ENCODE measurements at places on chromosomes 4 and X. TPM values are rescaled to one million over a fixed set of nuclear protein-coding genes. Genes with fewer than 3 reads are reported as not detected.

DNA sequence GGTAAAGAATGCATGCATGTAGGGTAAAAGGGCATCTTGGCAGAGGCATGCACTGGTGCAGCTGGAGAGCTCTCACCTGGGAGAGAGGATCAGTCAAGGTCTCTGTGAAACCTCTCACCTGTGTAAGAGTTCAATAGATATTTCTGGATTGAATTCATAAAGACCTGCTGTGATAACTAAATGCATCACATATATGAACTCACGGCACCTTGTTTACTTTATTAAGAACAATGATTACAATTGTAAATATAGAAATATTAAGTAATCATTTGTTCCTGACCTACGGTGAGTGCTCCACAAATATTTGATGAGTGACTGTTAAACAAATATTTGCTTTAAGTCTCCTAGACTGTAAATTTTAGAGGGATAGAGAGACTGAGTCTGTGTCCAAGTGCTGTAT is 85.9 kb upstream of the PAQR3 start:
- no peak for DNase-seq
- H3K27me3 ChIP-seq, result no peaks in the 10 kb centered on the region
- no peak overlapping the region for H3K27ac ChIP-seq

- H3K27me3 ChIP-seq, result no peaks in the 10 kb centered on the region
- H3K27ac ChIP-seq, result no peak overlapping the region
- H3K36me3 ChIP-seq, result no peaks in the 10 kb centered on the region
- H3K4me3 ChIP-seq, result no peak overlapping the region
- no peak for DNase-seq
These were observed 71.1 kb downstream of the CRMP1 start for GRCh38 chr4:5821665-5822358.

DNA sequence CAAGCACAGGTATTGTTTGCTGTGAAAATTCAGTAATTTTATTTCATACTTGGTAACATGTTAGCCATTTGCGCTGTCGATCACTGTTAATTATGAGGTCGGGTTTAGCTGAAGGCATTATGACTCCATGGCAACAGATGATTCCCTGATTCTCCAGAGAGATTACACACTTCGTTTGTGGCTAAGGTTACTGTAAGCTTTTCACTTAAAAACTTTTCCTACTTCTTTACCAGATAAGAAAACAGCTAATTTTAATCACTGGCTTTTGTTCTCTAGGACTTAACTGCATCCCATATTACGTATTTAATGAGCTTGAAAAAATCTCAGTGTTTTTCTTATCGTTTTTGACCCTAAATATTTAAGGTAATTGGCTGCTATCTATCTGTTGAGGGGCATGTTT is 2.1 kb downstream of the GSTCD start:
- H3K4me1 ChIP-seq, result peaks cover 23% of the 10 kb centered on the region
- H3K36me3 ChIP-seq, result peaks cover 3% of the 10 kb centered on the region
- H3K27ac ChIP-seq, result no peak overlapping the region
- H3K4me3 ChIP-seq, result no peak overlapping the region
- H3K27me3 ChIP-seq, result no peaks in the 10 kb centered on the region

- H3K36me3 ChIP-seq, result no peaks in the 10 kb centered on the region
- no peaks in the 10 kb centered on the region for H3K4me1 ChIP-seq
These were observed 93.3 kb downstream of the SYNPO2 start for GRCh38 chr4:118981839-118982381.

- no peaks in the 10 kb centered on the region for H3K4me1 ChIP-seq
- DNase-seq, result no peak
- no peak overlapping the region for H3K4me3 ChIP-seq
These were observed 2062.4 kb downstream of the ARAP2 start for GRCh38 chr4:34181891-34182290.

- H3K4me3 ChIP-seq, result no peak overlapping the region
- DNase-seq, result no peak
- H3K27me3 ChIP-seq, result no peaks in the 10 kb centered on the region
- no peak overlapping the region for H3K27ac ChIP-seq
These were observed 23.8 kb downstream of the NWD2 start for GRCh38 chr4:37268319-37268718.

DNA sequence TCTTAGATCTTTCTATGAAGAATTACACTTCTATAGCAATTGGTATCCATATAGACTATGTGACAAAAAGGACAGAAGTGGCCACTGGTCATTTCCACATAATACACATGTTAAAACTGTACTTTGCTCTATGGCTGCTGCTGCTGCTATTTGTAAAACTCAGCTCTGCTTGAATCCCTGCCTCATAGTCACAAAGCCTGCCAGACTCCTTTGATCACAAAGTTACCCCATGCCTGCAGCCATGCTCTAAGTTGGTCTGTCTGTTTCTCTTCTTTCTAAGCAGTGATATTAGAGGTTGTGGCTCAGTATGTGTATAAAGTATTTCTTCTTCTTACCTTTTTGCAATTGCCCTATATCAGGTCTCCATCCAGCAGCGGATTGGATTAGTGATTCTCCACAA is 210.9 kb downstream of the GRID2 start:
- H3K27ac ChIP-seq, result no peak overlapping the region
- no peaks in the 10 kb centered on the region for H3K36me3 ChIP-seq
- no peaks in the 10 kb centered on the region for H3K4me1 ChIP-seq

DNA sequence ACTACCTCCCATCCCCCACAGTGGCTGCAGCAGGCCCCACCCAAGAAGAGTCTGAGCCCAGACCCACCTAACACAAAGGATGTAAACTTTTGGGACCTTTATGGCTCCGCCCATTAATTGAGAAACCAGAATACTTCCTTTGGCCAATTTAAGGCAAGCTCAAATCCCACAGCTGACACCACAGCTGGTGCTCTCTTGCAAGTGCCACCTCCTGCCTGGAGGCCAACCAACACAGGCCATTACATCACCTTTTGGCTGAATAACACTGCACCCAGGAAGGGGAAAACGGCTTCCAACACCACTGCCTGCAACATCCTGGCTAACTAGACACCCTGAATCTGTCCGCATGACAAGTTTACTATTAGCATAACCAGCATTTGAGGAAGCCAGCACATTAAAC is 248.8 kb downstream of the PRDM5 start:
- H3K36me3 ChIP-seq, result peaks cover 6% of the 10 kb centered on the region
- H3K27ac ChIP-seq, result no peak overlapping the region
- H3K27me3 ChIP-seq, result peaks cover 25% of the 10 kb centered on the region
- no peak overlapping the region for H3K4me3 ChIP-seq
- H3K4me1 ChIP-seq, result no peaks in the 10 kb centered on the region

DNA sequence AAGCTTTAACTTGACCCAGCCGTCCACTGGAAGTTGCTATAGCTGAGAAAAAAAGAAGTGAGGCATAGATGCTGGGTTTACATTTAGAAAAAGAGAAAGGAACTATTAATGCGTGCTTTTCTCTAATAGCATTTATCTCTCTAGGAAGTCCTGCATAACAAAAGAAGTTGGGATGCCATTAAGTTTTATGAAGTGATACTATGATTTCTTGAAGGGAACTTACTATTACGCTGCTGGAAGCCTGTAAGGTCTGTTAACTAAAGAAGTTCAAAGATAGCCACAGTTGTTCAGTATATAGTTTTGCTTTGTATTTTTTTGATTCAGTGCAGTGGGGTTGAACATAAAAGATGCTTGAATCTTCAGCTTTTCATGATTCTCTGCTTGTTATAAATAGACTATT is 203.4 kb downstream of the CCSER1 start:
- H3K4me1 ChIP-seq, result no peaks in the 10 kb centered on the region
- no peaks in the 10 kb centered on the region for H3K36me3 ChIP-seq
- H3K27me3 ChIP-seq, result no peaks in the 10 kb centered on the region
- H3K27ac ChIP-seq, result no peak overlapping the region

DNA sequence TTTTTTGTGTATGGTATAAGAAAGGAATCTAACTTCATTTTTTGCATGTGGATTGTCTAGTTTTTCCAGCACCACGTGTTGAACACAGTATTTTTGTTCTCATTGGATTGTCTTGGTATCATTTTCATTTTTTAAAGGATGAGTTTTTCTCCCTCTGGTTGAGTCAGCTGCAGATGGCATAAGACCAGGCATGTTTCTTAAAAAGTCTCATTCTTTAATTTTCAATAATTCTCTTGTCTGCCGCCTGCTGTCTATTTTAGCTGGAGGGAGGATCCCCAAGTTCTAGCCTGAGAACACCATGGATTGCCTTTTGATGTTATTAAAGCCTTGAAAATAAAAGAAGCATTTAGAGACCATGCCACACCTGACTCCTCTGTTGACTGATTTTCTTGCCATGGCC is 263.8 kb downstream of the ARHGAP24 start:
- H3K4me1 ChIP-seq, result no peaks in the 10 kb centered on the region
- no peak overlapping the region for H3K4me3 ChIP-seq
- H3K27ac ChIP-seq, result no peak overlapping the region
- H3K36me3 ChIP-seq, result no peaks in the 10 kb centered on the region
- DNase-seq, result no peak

GRCh38 chrX:72309297-72310071 is 3.8 kb upstream of the CITED1 start:
- peaks cover 64% of the 10 kb centered on the region for H3K27me3 ChIP-seq
- no peak for DNase-seq
- H3K36me3 ChIP-seq, result no peaks in the 10 kb centered on the region
- no peak overlapping the region for H3K27ac ChIP-seq
- H3K4me3 ChIP-seq, result no peak overlapping the region
- H3K4me1 ChIP-seq, result peaks cover 20% of the 10 kb centered on the region

- no peaks in the 10 kb centered on the region for H3K36me3 ChIP-seq
- no peaks in the 10 kb centered on the region for H3K4me1 ChIP-seq
- DNase-seq, result no peak
These were observed 481.0 kb downstream of the KCNIP4 start for GRCh38 chr4:21467551-21467950.

DNA sequence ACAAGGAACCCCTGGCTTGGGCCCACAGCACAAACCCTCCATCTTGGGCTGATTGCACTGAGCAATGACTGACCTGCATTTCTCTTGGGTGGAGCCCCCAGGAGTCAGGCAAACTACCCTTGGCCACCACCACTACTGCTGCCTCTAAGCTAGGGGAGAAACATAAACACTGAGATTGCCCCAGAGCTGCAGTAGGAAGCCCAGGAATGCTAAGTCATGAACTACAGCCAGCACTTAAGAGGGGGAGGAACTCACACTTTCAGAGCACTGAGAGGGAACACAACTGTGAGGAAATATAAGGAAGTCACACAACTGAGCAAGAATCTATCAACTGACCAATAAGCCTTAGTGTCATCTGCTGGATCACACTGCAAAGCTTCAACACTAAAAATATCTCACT is 111.6 kb upstream of the PPP3CA start:
- no peak for DNase-seq
- H3K4me3 ChIP-seq, result no peak overlapping the region
- peaks cover 43% of the 10 kb centered on the region for H3K27me3 ChIP-seq
- peaks cover 1% of the 10 kb centered on the region for H3K36me3 ChIP-seq
- no peaks in the 10 kb centered on the region for H3K4me1 ChIP-seq

GRCh38 chr4:21469438-21470300 is 478.9 kb downstream of the KCNIP4 start:
- no peaks in the 10 kb centered on the region for H3K36me3 ChIP-seq
- no peaks in the 10 kb centered on the region for H3K27me3 ChIP-seq
- no peaks in the 10 kb centered on the region for H3K4me1 ChIP-seq
- no peak overlapping the region for H3K27ac ChIP-seq
- no peak for DNase-seq
- no peak overlapping the region for H3K4me3 ChIP-seq

- H3K36me3 ChIP-seq, result no peaks in the 10 kb centered on the region
- peaks cover 5% of the 10 kb centered on the region for H3K4me1 ChIP-seq
- H3K27ac ChIP-seq, result no peak overlapping the region
- H3K4me3 ChIP-seq, result no peak overlapping the region
- no peak for DNase-seq
These were observed 47.2 kb upstream of the RPS6KA3 start for GRCh38 chrX:20313899-20314298.

DNA sequence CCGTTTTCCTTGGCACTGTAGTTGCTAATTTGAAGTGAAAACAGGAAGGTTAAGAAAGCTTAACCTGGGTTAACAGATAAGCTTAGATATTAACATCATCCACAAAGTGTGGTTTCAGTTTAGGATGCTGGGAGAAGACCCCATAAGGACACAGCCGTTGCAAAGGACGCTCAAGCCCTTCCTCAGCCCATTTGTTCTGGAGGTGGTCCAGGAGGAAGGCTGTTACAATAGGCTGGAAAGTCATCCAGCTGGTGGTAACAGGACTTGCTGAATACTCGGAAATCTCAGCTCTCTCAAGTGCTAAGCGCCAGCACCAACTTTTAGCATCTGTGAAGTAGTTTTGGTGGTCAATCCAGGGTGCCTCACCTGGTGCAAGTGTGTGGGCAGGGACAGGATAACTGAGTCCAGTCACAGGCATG is 14.2 kb downstream of the CHST7 start:
- peak overlapping the region; percentile 71 for H3K4me3 ChIP-seq
- H3K4me1 ChIP-seq, result peaks cover 35% of the 10 kb centered on the region
- no peak for DNase-seq
- H3K27me3 ChIP-seq, result peaks cover 6% of the 10 kb centered on the region

DNA sequence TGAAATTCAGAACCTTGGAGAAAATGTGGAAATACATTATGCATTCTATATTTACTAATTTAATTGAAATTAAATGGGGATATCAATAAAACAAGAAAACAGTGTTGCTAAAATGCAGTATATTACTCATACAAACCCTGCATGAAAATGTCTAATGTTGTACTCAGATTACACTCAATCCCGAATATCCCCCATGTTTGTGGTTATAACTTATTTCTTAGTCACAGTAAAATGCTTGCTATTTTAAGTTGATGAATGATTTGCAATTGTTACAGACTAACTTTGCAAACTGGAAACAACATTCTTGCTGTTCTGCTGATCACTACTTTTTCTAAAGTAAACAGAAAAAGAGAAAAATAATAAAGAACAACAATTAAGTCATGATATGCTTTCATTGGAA is 33.1 kb upstream of the ANXA10 start:
- H3K27ac ChIP-seq, result no peak overlapping the region
- no peaks in the 10 kb centered on the region for H3K4me1 ChIP-seq
- H3K36me3 ChIP-seq, result no peaks in the 10 kb centered on the region
- no peak overlapping the region for H3K4me3 ChIP-seq
- H3K27me3 ChIP-seq, result no peaks in the 10 kb centered on the region

DNA sequence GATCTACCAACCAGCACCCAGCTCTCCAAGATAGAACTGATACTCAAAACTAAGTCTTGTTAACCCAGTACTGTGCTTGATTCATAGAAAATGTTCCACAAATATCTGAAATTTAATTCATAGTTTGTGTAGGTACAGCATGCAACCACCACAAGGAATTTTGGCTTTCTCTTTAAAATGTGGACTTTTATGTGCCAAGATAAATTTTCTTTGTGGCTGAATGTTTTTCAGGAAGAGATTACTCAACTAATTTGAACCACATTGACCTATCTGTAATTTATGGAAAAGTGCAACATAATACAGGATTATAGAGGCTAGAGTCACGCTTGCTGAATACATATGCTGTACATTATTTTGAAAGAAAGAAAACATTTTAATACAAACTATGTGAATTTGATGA is 730.8 kb downstream of the IL1RAPL1 start:
- H3K36me3 ChIP-seq, result no peaks in the 10 kb centered on the region
- H3K27ac ChIP-seq, result no peak overlapping the region
- H3K4me1 ChIP-seq, result no peaks in the 10 kb centered on the region
- DNase-seq, result no peak
- no peak overlapping the region for H3K4me3 ChIP-seq

- H3K4me1 ChIP-seq, result peaks cover 6% of the 10 kb centered on the region
- H3K27ac ChIP-seq, result no peak overlapping the region
- peaks cover 32% of the 10 kb centered on the region for H3K27me3 ChIP-seq
- no peak overlapping the region for H3K4me3 ChIP-seq
- no peaks in the 10 kb centered on the region for H3K36me3 ChIP-seq
These were observed 4.2 kb downstream of the LNX1 start for GRCh38 chr4:53587135-53587534.

Gene CPLX1
- total RNA-seq, result 1.3 TPM

Gene PPAT
- total RNA-seq, result 32.7 TPM

Gene GPR173
- 0.81 TPM for total RNA-seq

Gene TIMM17B
- total RNA-seq, result 73.6 TPM

Gene TCEAL9
- total RNA-seq, result 1.6 TPM

Gene EMCN
- total RNA-seq, result not detected

Gene SLC49A3
- 0.29 TPM for total RNA-seq

Gene ANXA10
- not detected for total RNA-seq

Data from activated T-cell treated with anti-CD3 and anti-CD28 coated beads, Interleukin-2, amount 50 U/mL, for 72 hours (primary cell).